ENCODE measurements at places on chromosomes 1 and 21.
A peak's percentile ranks its signal among the peaks of the same experiment; 100 is the strongest.

DNA sequence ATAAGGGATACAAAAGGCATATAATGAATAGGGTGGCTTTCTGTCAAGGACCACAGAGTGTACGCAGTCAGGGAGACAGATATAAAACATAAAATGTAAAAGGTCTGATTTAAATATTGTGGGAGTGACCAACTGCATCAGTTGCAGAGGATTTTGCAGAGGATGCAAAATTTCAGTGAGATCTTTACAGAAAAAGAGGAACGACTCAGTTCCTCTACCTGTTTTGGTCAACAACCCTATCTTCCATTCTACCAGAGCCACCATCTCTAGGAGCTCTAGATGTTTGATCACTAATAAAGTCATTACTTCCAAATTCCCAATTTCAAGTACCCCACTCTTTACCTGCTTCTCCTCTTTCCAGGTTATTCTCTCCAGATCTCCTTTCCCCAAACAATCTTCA is 16.5 kb downstream of the SOD1 start:
- no peak for DNase-seq

GRCh38 chr1:115862403-115862802 is 21.5 kb upstream of the NHLH2 start:
- no peak for DNase-seq

- DNase-seq: no peak
These were observed 214.6 kb upstream of the NFIA start for GRCh38 chr1:60867782-60868181.

DNA sequence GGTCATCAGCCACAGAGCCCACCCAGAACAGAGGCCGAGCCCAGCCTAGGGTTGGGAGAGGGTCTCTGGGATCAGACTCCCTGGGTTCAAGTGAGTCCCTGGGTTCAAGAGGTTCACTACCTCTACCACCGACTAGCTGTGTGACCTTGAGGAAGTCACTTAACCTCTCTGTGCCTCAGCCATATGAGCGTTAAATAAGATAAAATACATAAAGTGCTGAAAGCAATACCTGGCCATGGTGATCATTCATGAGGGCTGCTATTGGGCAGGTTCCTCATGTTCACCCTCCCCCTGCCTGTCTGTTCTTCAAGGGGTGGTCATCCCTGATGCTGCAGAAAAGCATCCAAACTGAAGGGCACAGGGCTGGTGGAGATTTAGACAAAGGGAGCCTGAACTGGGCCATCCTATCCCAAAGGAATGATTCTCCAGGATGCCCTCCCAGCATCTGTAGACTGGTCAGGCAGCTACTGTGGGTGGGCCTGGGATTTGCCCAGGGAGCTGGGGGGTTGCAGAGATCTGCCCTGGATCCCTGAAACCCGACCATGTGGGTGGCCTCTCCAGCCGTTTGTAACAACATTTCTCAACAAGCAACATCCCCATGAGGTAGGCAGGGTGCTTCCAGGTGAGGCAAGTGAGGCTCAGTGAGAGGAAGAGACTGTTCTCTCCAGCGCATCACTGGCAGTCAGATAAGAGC is 196.6 kb downstream of the MATN1 start:
- DNase-seq: no peak

DNA sequence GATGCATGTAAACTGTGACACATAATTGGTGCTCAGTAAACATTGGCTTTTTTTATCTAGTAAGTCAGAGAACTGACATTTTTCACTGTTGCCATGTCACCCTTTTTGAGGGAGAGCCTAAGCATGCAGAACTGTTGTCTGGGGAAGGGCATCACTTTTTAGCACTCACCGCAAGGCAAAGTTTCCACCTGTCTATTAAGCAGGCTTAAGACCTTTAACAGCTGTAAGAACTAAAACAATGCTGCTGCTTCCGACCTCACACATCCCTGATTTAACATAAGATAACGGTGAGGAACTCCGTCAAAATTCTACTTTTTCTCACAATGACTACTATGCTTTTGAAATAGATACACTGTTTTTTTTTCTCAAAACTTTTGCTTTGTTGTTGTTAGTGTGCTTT is 554.8 kb downstream of the NUF2 start:
- DNase-seq: no peak

DNA sequence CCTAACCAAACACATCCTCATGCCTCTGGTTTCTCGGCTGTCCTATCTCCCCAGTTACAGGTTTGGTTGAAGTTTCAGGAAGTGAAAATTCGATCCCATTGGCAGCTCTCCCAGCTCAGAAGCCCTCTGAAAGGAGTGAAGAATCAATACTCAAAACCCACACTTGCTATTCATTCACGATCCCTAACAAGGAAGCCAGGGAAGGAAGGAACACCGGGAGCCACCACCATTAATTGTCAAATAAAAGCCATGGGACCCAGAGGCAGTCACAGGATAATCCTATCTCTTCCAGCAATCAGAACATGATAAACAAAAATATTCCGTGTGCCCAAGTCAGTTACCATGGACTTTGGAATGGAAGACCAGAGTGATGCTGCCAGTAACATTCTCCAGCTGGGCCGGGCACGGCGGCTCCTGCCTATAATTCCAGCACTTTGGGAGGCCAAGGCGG is 7.0 kb downstream of the TMPRSS2 start:
- no peak for DNase-seq

DNA sequence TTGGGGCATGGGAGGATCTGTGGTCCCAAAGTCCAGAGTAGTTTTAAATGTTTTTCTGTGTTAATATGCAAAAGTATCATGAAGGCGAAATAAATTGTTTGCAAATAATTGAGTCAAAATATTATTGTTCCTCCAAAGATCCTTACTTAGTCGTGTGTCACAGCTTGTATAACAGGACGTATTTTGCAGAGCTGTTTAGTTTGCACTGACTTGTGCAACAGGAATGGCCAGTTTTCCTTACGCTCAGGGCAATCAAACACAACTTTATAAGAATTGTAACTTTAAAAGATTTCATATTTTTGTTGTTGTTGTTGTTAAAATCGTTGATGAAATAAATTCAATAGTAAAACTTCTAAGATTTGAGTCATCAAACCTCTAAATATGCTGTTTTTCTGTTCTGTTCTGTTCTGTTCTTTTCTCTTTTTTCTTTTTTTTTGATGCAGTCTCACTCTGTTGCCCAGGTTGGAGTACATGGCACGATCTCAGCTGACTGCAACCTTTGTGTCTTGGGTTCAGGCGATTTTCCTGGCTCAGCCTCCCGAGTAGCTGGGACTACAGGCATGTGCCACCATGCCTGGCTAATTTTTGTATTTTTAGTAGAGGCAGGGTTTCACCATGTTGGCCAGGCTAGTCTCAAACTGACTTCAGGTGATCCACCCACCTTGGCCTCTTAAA is 60.6 kb downstream of the UCK2 start:
- no peak for DNase-seq

DNA sequence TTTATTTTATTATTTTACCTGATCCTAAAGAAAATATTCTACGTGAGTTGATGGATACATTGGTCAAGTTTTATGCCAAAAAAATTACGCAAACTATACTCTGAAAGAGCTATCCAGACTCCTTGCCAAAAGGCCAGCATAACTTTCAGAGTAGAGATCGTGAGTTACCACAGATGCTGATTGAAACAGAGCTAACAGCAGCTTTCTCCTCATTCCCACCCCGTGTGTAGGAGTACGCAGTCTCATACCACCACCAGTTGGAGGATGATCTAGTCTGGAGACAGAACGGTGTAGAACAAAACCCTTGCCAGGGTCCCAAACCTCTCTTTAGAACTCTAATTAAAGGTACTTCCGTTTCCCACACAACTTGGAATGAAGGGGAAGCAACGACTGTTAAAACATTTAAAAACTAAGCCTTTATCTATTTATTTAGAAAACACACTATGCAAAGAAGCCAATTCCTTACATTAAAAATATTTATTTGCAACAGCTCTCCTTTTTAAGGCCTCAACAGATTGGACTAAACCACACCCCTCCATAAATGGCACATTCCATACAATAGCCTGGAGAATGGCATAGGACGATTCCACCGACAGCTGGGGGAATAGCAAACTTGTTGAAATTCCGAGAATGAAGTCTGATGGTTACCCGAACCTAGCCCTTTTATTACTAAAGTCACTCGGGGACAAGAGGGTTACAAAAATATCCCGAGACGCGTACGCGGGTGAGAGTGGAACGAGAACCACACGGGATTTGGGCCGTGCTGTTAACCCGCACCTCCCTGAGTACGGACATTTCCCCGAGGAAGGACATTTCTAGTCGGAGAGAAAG is 1.4 kb downstream of the NUCKS1 start:
- DNase-seq: peak; percentile 41

- no peak for DNase-seq
These were observed 3.2 kb upstream of the KIAA1614 start for GRCh38 chr1:180909462-180909976.

DNA sequence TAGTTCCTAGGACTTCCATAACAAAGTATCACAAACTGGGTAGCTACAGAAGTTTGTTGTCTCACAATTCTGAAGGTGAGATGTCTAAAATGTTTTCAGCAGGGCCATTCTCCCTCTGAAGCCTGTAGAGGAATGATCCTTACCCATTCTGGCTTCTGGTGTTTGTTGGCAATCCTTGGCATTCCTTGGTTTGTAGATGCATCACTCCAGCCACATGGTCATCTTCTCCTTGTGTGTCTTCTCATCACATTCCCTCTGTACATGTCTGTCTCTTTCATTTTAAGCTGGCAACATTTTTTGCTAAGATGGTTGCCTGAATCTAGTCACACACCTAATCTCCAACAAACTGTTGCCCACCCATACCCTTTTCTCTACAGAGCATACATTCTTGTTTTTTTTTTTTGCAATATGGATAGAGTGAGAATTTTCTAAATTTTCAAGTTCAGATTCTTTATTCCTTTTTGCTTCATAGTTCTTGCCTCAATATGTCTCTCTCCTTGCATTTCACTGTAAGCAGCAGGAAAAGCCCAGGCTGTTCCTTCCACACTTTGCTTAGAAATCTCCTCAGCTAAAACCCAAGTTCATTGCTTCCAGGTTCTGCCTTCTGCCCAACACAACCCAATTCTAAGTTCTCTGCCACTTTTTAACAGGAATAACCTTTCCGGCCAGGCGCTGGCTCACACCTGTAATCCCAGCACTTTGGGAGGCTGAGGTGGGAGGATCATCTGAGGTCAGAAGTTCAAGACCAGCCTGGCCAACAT is 18.3 kb downstream of the ZBED6 start:
- no peak for DNase-seq

GRCh38 chr1:231376101-231376500 is 38.0 kb downstream of the SPRTN start:
- DNase-seq: no peak

DNA sequence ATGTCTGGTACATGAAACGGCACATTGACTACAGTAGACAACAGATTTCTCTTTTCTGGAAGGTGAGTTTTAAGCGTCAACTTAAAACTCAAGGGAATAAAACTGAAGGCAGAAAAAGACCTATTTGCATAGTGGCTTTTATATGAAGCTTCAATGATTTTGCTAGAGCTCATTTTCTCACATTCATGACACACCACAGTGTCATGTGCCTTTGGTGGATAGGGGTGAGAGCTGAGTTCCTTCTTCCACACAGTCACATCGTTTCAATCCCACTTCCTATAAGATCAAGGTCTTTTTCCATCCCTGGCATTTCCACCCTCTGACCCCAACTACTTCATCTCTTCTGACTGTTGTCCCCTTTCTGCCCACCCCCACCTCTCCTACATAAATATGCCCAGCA is 31.0 kb downstream of the IL12RB2 start:
- no peak for DNase-seq

- DNase-seq: no peak
These were observed 131.9 kb upstream of the COL6A1 start for GRCh38 chr21:45849651-45850050.

DNA sequence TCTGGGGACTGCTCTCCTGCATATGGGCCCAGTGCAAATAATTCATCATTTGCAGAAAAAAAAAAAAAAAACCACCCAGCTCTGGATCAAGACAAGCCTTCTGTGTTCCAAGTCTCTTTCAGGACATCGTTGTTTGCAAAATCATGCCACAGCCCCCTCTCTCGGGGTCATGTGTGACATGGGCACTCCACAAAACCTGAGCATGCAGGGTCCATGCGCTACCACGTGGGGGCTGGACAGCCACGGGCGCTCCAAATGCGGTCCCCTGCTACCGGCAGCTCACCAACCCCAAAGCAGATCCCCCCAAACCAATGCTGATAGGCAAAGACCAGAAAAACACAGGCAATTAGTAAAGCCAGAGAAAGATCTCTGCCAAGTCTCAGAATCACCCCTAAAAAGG is 17.6 kb downstream of the NPHP4 start:
- no peak for DNase-seq

GRCh38 chr1:64867266-64867665 is 99.1 kb downstream of the JAK1 start:
- no peak for DNase-seq

DNA sequence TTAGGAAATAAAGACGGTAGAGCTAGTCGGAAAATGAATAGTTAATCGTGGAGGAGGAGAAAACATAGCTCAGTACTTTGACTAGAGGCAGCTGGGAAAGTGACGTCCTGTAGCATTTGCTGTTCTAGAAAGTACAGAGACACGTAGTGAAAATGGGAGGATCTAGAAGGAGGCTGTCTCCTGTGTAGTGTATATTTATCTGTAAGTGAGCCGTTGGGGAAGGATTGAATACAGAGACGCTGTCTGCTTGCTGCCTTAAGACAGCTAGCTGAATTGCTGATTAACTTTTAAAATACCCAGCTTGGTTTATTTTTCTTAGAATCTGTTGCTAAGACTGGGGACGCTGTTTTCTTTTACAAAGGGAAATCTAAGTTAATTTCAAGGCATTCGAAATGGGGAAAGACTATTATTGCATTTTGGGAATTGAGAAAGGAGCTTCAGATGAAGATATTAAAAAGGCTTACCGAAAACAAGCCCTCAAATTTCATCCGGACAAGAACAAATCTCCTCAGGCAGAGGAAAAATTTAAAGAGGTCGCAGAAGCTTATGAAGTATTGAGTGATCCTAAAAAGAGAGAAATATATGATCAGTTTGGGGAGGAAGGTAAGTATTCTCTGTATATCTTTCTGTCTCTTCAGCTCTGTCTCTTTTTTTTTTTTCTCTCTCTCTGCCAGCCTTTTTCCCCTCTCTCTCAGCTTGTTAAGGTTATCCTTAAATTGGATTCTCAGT is at the start of gene DNAJB4:
TSS of gene DNAJB4 (plus strand) at position 221 of the 729 bp plus-strand sequence. CDS start at position 393, 172 bp downstream.
- peak; percentile 95 for DNase-seq

- DNase-seq: no peak
These were observed 32.2 kb downstream of the FMO3 start for GRCh38 chr1:171122893-171123292.

DNA sequence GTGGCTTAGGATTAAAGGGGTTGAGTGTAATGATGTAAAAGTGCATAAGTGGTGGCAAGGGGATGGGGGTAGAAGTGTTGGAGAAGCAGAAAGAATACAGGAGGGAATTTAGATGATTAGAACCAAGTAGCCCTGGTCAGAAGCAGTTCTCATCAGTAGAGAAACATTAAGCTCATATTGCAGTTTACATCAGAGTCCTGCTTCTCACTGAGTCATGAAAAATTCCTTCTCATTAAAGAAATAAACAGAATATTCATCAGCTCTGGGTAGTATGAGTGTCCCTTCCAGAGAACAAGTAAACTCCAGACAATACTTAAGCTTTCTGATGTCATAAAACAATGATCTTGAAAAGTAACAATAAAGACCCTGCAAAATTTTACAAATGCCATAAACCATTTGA is 36.5 kb downstream of the LRRIQ3 start:
- DNase-seq: no peak

- DNase-seq: no peak
These were observed 135.0 kb downstream of the SYT14 start for GRCh38 chr1:210072896-210073504.

Data from CD4-positive, alpha-beta T cell treated with Interleukin-4 for 1 hour (primary cell).